ENCODE measurements at places on chromosomes 2 and 18.

DNA sequence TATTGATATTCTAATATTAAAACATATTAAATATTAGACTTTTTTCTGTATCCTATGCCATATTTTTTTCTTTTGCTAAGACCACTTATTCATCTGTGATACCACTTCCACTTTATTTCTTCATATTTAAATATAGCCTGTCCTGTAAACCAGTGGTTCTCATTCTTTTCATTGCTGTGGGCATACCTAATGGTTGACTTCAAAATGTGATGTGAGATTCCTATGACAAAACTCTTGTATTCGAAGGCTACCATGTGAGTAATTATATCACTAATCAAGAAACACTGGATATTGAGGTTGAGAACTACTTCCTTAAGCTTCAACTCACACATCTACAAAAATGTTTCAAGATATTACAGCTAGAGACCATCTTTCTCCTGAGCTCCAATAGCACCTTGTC is 3.6 kb downstream of the SCRN3 start:
- no peak for DNase-seq

GRCh38 chr18:76467371-76468190 is 27.5 kb downstream of the ZNF516 start:
- no peak for DNase-seq

DNA sequence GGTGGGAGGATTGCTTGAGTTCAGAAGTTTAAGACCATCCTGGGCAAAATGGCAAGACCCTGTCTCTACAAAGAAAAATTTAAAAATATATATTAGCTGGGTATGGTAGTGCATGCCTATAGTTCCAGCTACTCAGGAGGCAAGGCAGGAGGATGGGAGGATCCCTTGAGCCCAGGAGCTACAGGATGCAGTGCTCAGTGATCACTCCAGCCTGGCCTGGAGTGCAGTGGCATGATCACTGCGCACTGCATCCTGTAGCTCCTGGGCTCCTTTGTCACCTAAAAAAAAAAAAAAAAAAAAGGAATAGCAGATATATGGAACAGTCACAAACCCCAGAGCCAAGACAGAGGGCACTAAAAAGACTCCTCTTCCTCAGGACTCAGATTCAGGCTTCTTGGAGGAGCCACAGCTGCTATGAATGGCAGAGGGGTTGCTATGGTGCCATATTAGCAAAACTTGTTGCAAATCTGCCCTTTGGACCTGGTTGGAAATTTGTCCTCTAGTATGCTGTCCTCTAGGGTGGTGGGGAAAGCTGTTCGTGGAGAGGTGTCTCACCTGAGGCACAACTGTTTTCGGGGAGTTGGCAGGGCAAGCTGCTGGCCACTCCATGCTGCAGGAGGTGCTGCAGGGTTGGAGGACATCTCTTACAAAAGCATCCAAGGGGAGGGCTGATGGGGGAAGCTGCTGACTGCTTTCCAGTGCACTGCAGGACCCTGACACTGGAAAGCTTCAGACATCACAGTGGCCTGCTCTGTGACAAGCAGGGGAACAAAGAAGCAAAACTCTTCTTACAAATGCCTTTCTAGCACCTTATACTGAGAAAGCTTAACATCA is 22.7 kb downstream of the CYP20A1 start:
- no peak for DNase-seq

DNA sequence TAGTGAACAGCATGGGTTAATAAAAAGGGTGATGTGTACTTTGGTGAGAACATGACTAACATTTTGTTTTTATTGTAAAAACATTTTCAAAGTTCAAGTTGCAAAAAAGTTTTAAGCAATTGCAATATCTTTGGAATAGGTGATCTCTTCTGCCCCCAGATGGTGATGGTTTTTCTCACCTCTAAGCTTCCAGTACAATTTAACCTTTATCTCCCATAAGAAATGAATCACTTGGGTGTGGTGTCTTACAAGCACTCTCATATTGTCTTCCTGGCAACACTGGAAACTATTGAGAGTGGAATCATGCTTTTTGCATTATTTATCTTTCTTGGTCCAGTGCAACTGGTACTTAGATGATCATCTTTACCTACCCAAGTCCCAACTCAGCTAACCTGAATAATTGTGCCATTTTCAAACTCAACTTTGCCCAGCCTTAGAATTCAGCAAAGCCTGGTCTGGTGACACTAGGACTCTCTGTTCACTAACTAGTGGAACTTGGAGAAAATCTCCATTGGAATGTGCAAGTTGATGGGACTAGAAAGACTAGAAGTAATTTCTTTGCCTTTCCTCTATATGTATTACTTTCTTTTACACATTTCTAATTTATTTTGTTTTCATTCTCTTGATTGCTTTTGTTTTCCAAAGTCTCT is 964.7 kb upstream of the ZEB2 start:
- DNase-seq, result no peak

- peak; percentile 19 for DNase-seq
Measured at GRCh38 chr18:63963615-63964256, 6.1 kb upstream of the SERPINB8 start.

DNA sequence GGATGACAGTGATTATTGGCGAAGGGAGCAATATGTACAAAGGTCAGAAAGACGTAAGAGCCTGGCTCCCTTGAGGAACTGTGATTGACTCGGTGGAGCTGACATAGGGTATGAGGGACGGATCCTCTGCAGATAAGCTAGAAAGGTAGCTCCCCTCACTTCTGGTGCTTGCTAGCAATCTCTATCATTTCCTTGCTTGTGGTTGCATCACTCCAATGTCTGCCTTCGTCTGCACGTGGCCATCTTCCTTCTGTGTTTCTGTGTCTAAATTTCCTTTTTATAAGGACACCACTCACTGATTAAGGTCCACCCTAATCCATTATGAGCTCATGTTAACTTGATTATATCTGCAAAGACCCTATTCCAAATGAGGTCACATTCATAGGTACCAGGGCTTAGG is 22.9 kb upstream of the LMAN1 start:
- DNase-seq, result no peak

DNA sequence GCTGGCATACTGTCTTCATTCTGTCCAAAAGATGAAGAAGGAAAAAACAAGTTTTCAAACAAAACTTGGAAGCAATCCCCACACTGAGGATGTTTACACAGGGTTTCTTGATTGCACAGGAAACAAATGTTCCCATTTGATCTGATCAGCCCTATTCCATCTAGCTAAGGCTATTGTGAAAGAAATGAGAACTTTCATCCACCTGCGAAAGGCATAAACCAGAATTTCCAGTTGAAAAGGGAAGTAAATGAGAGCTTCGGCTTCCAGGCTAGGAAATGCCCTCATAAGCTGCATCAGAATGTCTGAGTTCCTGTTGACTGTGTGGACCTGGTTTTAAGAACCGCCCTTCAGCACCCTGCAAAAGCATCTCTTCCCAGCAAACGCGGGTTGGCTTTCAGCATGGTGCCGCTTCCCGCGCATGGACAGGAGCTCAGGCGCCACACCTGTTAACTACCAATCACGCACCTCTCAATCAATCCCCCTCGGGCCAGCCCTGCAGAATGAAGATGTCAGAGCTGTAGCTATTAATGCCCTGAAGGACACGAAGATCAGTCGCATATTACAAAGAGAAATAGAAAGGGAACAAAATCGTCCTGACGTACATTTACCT is 850.4 kb downstream of the GALR1 start:
- DNase-seq, result no peak

DNA sequence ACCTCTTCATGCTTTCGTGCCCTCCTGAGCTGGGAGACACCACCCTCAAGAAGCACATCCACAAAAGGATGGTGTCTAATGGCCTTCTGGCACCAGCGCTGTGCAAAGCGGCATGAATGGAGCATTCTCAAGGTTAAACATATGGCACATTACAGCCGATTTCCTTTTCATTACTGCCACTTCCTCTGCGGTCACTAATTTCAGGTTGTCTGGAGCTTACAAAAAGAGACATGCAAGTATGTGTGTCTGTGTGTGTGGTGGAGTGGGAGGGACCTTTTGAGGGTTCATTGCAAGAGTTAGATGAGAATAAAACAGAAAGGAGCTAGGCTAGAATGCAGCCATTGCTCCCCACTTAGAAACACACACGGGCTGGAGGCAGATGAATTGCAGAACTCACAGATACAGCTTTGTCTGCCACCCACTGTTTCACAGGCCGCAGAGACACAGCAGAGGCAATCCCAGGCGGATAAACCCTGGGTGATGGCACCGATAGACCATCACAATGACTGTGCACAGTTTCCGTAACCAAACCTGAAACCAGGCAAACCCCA is 76.0 kb downstream of the TGIF1 start:
- no peak for DNase-seq

DNA sequence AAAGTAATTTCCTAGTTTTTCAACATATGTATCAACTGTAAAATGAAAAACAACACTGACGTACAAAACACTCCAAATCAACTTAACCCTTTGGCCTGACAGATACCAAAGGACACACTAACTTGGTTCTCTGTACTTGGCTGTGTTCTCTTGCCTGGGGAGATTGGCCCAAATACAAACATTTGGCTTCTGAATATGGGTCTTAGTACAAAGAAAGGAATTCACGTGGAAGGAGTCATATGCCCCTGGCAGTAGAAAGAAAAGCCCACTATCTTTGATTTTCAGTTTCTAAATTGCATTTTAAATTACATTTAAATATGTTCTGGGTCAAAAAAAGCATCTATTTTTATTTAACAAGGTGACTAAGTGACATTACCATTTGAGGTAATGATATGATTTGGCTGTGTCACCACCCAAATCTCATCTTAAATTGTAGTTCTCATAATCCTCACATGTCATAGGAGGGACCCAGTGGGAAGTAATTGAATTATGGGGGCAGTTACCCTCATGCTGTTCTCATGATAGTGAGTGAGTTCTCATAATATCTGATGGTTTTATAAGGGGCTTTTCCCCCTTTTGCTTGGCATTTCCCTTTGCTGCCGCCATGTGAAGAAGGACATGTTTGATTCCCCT is 153.6 kb upstream of the CCDC195 start:
- no peak for DNase-seq

- no peak for DNase-seq
Measured at GRCh38 chr2:220509966-220510365, 882.5 kb downstream of the SLC4A3 start.

DNA sequence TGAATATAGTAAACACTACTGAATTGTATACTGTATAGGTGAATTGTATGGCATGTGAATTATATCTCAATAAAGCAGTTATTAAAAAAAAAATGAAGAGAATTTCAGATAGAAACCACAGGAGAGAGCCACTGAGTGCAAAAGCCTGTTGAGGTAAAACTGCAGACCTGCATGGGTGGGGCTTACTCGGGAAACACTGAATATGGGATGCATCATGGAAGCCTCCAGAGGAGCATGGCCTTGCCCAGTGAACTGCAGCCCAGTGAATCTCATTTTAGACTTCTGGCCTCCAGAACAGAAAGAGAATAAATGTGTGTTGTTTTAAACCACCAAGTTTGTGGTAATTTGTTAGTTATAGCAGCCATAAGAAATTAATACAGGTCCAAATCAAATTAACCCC is 15.7 kb downstream of the GPATCH11 start:
- DNase-seq, result no peak

GRCh38 chr2:218272531-218273212 is 2.4 kb downstream of the PNKD start:
- DNase-seq, result peak; percentile 66

GRCh38 chr18:48226401-48226800 is 182.8 kb downstream of the ZBTB7C start:
- no peak for DNase-seq

- no peak for DNase-seq
Measured at GRCh38 chr2:172643142-172643541, 87.3 kb downstream of the PDK1 start.

GRCh38 chr2:238131761-238132462 is 6.6 kb upstream of the KLHL30 start:
- no peak for DNase-seq

- no peak for DNase-seq
Measured at GRCh38 chr2:178756843-178757242, 50.4 kb downstream of the TTN start.

DNA sequence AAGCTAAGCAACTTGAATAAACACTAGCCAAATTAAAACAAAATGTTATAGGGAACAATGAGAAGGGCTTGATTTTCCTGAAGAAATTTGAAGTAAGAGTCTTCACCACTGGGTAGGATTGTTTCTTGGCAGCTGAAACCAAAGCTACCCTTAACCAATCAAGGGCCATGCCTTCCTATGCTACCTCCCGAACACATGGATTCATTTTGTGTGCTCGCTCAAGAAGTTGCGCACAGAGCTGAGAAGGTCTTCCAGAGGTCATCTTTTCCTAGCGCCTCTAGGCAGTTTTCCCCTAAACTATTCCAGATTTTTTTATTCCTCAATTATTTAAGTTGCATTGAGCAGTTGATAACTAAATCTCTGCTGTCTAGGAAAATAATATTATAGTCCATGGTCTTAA is 264.6 kb downstream of the RBM43 start:
- no peak for DNase-seq

DNA sequence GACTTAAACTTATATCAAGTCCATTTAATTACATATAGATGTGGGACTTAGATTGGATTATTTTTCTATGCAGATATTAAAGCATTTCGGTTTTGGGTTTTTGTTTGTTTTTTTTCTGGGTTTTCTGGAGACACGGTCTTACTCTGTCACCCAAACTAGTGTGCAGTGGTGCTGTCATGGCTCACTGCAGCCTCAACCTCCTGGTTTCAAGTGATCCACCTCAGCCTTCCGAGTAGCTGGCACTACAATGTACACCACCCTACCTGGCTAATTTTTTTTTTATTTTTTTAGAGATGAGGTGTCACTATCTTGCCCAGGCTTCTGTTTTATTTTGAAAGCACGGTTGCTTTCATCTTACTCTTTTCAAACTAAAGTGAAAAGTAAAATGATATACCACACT is 281.6 kb downstream of the MBD5 start:
- DNase-seq, result no peak

- DNase-seq, result no peak
Measured at GRCh38 chr2:62423883-62424458, 82.0 kb downstream of the TMEM17 start.

DNA sequence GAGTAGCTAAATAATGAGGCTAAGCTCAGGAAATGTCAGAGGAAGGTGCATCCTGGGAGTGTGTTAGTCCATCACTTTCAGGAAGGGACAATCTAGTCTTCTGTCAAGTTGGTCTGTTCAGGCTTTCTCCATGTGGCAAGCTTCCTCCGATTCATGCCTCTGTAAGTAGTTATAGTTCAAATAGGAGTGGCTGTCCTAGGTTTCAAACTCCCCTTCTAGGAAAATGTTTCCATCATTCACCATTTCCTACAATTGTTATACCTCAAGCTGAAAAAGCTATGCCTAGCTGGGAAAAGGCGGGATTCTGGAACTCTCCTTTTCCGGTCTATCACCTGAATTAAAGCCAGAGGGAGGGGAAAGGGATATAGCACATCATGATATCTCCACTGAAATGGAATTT is 287.7 kb upstream of the ZSWIM2 start:
- DNase-seq, result no peak

GRCh38 chr2:47666332-47666731 is 116.6 kb upstream of the MSH6 start:
- DNase-seq, result no peak

DNA sequence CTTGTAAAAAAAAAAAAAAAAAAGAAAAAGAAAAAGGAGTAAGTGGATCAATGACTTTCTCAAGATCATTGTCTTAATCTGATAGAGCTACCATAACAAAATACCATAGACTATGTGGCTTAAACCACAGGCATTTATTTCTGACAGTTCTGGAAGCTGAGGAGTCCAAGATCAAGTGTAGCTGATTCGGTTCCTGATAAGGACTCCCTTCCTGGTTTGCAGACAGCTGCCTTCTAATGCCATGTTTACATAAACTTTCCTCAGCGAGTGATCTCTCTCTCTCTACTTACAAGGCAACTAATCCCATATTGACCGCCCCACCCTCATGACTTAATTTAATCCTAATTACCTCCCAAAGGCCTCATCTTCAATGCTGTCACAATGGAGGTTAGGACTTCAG is 36.5 kb upstream of the SIX2 start:
- no peak for DNase-seq

GRCh38 chr18:67043276-67043675 is 439.4 kb upstream of the CDH19 start:
- no peak for DNase-seq
